ENCODE measurements at places on chromosomes 16 and 17.

DNA sequence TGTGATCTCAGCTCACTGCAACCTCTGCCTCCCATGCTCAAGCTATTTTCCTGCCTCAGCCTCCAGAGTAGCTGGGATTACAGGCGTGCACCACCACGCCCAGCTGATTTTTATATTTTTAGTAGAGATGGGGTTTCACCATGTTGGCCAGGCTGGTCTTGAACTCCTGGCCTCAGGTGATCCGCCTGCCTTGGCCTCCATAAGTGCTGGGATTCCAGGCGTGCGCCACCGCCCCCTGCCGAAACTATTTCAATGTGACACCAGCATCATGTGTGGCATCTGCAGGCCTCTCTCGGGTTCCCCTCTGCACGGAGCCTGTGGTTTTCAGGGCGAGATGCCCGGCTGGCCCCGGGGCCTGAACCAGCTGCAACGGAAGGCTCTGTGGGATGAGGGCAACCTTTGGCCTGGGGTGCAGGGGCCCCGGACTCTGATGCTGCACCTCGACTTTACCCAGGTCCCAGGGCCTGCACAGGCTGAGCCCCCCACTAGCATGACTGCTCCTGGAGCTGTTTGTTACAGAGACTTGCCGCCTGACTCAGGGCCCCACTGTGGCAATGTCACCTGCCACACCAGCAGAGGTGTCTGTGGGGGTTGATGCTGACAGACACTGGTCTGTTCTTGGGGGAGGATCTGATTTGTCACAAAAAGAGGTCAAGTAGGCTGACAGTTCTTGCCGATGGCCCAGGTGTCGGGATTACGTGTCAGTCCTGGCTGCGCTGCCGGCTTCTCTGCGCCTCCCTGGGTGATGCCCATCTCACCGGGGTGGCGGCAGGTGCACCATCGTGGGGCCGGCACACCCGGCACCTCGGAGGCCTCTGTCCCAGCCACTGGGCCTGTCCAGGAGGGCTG is 8.6 kb upstream of the TEX19 start:
- DNase-seq, result no peak

DNA sequence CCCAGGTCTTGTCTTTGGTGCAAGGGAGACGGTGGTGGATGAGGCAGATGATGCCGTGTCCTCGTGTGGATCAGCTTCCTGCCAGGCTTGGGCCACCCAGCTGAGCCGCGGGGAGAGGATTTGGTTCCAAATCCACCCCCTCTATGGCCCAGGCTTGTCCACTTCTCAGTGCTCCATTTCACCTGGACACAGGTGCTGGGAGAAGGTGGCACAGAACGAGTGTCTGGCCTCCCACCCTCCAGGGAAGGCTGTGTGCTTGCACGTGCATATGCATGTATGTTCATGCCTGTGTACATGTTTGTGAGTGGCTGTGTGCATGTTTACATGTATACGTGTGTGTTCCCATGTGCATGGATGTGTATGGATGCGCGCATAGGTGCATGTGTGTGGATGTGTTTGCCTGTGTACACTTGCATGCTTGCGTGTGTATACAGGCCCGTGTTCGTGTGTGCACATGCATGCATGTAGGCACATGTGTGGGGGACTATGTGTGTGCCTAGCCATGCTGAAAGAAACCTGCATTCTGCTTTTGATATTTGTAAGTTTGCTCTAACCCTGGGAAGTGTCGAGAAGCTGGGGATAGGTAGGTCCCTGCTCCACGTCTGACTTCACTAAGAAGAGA is 196.3 kb downstream of the IRF8 start:
- DNase-seq, result no peak

DNA sequence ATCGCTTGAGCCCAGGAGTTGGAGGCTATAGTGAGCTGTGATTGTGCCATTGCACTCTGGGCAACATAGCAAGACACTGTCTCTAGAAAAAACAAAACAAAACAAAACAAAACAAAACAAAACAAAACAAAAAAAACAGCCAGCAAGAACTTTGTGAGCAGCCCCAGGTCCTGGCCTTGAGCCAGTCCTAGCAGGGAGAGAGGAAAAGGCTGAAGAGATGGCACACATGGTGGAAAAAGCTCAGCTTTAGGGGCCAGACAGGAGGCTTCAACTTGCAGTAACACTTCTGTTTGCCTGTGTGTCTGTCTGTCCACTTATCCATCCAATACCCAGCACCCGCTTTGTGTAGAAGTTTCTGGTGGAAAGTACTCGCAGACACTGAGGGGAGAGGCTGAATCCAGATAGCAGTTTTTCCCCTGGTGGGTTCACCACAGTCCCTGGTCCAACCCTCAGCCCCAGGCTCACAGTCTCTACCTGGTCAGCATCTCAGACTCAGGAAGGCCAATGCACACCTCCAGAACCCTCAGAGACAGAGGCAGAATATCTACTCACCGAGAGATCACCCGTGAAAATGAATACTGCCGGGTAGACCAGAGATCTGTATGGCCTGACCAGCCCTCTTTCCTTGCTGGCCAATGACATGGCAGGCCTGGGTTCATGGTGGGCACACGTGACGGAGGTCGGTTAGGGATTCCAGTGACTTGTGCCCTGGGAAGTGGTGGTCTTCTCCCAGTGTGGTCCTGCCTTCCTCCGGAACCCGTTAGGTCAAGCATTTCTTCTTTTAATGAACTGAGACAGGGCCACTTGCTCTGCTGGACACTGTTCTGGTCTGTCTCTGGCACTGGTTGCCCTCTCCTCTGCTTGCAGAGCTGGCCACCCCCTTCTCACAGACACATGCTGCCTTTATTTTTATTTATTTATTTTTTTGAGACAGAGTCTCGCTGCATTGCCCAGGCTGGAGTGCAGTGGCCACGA is 79.5 kb upstream of the DNAJA2 start:
- DNase-seq, result no peak

- DNase-seq, result peak; percentile 37
Measured at GRCh38 chr16:55035029-55035428, 104.4 kb downstream of the IRX5 start.

GRCh38 chr17:39775031-39775430 is 37.3 kb downstream of the GRB7 start:
- no peak for DNase-seq

- no peak for DNase-seq
Measured at GRCh38 chr17:59151591-59151990, 3.4 kb downstream of the SKA2 start.

DNA sequence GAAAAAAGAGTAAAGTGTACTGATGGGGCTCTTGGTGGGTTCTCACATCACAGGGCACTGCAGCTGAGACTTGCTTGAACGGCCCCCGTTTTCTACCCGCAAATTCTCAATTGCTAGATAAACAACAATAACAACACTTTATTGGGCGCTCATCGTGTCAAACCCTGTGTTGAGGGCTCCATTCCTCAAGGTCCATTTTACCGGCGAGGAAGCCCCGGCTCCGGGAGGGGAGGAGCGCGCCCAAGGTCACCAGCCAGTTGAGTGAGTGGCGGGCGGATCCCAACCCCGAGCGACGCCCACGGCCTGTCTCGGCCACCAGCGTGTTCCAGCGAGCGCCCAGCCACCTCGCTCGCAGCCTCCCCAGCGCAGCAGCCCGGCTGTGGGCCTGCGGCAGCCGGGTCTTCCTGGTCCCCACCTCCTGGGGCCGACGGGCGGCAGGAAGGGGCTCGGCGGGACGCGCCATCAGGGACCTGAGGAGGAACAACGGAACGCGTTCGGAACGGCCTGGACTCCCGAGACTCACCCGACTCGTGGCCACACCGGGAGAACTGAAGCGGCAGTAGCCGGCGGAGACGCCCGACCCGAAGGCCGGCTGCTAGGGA is 373 bp downstream of the CMC2 start:
- DNase-seq, result peak; percentile 33

Measured in left kidney (tissue), 8 donors.